Fibroblast of skin of left quadriceps (primary cell): ENCODE measurements at places on chromosomes 5 and 9.

DNA sequence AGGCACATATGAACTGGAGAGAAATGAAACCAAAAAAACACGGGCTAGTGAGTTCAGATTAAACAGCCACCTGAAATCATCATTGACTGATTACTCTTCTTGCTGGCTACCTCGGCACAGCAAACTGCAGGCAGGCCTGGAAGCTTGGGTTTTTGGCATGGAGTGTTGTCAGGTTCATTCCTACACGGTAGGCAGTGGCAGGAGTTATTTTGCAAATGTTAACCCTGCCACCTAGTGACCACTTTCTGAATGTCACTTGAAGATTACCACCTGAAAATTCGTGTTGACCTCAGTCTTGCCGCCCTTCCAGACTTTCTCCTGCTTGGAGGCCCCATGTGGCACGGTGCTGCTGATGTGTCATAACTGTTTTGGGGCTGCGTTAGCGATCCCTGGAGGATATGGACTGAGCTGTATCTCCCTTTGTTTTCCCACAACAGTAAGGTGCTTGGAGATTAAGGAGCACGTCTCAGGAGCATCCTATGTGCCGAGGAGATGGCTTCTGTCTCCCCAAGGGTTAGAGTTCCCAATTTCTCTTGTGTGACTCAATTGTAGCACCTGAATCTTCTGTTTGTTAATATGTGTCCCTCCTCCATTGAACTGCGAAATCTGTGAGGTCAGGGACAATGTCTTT lies 12.7 kb upstream of the CD180 start:
- DNase-seq: peak; percentile 39

GRCh38 chr5:103473725-103474124 lies 88.9 kb downstream of the NUDT12 start:
- DNase-seq: no peak

- DNase-seq: no peak
These were observed 128.1 kb downstream of the DAB2IP start for GRCh38 chr9:121779381-121780117.

- no peak for DNase-seq
These were observed 51.0 kb upstream of the MPDZ start for GRCh38 chr9:13330396-13331004.

DNA sequence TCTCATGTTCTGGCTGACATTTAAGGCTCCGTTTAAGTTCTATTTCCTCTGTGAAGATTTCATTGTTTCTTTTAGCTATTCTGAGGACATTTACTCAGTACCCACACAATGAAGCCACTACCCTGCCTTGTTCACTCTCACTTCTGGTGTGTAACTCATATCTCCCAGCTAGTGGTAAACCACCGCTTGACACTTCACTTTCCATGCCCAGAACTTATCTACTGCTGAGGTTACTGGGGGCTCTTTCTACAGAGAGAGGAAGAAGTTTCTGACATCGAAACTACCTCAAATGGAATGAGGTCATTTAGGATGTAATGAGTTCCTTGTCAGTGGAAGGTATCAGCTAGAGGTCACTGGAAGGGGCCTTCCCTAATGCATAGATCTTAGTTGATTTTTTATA lies 501.5 kb downstream of the DMAC1 start:
- no peak for DNase-seq

DNA sequence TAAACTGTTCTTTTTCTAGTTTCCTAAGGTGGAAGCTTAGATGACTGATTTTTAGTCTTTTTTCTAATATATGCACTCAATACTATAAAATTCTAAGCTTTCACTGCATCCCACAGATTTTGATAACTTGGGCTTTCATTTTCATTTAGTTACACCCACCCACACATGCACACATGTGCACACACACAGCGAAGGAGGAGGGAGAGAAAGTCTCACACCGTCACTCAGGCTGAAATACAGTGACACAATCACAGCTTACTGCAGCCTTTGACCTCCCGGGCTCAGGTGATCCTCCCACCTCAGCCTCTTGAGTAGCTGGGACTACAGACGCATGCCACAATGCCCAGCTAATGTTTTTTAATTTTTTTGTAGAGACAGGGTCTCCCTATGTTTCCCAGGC lies 96.5 kb downstream of the SMIM23 start:
- DNase-seq: no peak

DNA sequence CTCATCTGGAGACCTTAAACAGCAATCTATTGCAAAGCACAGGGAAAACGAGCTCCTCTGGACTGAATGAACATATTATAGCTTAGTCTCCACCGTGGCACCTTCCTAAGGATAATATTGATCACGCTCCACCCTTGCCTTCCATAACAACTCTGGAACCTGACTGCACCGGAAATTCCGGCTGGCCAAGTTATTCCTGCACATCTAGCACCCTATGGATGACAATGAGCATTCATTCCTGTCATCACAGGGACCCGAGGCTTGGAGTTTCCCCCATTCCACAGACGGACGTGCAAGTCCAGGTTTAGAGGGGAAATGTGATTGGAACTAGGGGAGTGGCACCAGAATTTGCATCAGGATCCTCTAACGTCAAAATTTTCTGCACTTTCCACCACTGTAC lies 27.5 kb downstream of the STK10 start:
- no peak for DNase-seq

DNA sequence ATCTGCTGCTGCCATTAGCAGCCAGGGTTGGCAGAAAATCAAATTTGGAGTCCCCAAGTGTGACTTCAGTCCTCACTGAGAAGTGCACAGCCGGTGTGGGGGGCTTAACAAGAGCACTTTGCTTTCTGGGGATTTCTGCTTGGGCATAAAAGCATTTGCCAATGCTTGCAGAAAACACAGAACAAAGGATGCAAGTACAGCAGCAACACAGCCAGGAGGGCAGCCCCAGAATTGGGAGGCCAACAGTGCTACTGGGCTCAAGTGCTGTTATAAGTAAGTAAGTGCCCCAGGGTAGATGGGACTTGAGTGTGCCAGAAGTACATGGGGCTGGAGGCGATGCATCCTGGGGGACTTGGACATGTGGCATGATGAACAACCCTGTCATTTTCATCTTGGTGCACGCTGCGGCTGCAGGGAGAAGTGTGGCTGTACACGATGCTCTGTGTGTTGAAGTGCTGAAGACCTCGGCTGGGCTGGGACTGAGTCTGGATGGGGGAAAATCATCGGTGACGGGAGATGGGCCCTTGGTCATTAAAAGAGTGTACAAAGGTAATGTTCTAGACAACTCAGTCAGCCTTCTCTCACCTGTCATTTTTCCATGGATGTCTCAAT lies 73.3 kb downstream of the GOLPH3 start:
- no peak for DNase-seq

- DNase-seq: no peak
These were observed 622.6 kb downstream of the CCDC171 start for GRCh38 chr9:16175461-16175860.

DNA sequence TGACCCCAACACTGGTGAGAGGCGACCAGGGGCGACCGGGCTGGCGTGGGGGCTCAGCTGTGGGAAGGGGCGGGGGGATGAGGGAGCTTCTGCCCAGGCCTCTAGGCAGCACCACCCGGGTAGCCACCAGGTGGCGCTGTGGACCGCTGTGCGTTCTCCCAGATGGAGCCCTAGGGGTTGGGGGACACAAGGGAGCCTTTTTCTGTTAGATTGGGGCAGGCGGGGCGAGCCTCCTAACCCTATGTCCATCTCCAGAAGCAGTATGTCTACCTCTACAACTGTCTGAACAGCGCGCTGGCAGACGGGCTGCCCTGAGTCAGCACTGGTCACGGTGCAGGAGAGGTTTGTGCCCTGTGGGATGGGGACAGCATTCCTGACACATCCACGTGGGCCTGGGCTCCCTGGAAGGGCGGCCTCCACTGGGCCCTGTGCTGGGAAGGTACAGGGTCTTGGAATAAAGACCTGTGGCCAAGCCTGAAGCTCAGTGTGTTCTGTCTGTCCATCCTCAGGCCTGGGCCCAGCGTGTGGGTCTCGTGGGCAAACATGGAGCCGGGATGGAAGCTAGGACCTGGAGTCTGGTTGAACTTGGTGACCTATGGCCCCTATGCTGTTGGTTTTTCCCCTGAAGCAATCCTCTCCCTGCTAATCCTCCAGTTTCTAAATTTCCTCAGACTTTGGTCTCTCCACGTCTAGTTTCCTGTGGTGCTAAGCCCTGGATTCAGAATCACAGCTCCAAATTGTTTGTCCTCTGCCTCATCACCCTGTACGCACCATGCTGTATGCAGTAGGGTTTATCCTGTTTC lies 23.1 kb upstream of the SPTLC1 start:
- DNase-seq: no peak

GRCh38 chr9:129884220-129885017 lies 49.2 kb downstream of the USP20 start:
- DNase-seq: peak; percentile 70

GRCh38 chr5:36696059-36696673 lies 89.8 kb downstream of the SLC1A3 start:
- DNase-seq: no peak

DNA sequence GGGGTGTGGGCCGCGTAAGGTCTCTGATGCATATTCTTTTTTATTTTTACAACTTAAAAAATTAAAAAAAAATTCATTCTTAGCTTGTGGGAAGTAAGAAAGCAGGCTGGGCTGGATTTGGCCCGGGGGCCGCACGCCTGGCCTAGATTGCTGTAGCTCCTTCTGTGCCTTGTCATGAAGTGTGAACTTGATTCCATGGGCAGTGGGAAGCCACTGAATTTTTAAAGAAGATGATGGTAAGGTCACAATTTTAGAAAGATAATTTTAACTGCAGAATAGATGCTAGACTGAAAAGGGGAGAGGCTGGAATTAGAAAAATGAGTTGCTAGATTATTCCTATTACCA lies 56.1 kb downstream of the EHMT1 start:
- DNase-seq: no peak

DNA sequence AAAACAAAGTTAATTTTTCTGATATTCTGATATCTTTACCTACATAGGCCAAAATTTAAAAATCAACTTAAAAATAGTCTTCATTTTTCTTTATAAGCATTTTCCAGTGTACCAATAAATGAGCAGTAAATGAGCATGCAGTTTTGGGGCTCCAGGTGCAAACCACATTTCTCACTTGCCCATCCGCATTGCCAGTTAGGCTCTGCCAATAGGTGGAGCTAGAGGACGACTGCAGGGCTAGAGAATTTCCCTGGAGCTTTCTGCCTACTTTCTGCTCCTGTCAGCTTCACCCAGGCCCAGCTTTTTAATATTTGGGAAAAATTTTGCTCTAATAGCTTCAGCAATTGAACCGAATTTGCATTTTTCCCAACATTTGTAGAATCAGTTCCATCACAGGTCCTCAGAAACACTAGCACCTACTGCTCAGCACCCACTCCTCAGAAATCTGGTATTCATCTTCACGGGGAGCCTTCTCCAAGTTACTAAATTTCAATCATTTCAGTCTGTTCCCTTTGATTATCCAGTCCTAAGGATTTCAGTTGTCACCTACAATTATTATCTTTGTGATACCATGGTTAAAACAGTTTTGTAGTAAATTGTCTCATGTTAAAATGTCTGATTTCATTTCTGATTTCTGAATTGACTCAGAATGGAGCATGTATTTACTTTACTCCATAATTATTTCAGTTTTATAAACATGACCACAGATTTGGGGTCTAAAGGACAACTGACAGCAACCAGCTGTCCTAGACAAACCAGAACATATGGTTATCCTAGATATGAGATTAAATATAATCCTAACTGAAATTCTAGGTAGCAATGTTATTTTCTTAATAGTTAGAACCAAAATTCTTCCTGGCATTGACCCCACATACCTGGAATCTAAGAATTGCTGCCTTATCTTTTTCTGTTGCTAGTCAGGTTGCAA lies 104.6 kb upstream of the FAM174A start:
- peak; percentile 8 for DNase-seq

DNA sequence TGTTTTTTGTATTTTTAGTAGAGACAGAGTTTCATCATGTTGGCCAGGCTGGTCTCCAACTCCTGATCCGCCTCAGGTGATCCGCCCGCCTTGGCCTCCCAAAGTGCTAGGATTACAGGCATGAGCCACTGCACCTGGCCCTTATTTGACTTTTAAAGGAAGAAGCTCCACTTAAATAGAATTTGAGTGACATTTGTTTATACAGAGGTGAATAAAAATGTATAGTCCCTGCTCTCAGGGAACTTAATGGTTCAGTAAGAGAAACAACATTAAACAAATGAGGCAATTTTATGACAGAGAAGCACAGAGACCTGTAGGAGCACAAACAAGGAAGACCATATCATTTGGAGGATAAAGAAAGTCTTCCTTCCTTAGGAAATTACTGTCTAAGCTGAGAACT lies 65.7 kb downstream of the C9orf152 start:
- DNase-seq: no peak

GRCh38 chr5:111227801-111228200 lies 3.6 kb downstream of the CAMK4 start:
- peak; percentile 7 for DNase-seq

- no peak for DNase-seq
These were observed 12.3 kb downstream of the ZCCHC9 start for GRCh38 chr5:81313686-81314085.

DNA sequence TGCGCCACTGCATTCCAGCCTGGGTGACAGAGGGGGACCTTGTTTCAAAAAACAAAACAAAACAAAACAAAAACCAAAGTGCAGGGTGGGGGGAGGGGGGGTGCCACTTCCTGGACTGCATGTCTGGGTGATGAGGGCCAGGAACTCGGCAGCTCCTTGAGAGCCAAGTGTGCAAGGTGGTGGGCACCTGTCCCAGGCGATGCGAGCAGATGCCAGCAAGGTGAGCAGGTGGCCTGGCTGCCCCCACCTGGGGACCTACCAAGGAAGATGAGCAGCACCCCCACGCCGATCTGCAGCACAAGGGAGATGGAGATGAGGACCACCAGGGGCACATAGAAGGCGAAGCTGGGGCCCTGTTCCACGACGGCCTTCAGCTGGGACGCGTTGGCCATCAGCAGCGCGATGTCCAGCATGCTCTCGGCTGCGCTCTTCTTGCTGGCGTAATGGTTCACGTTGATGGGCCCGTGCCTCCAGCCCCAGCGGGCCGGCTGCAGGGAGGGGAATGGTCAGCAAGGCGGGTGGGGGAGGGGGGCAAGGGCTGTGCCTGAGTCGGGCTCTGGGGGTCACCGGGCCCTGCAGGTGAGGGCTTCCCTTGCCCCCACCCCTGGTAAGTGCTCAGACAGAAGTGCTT lies 7.8 kb downstream of the NINJ1 start:
- DNase-seq: no peak

DNA sequence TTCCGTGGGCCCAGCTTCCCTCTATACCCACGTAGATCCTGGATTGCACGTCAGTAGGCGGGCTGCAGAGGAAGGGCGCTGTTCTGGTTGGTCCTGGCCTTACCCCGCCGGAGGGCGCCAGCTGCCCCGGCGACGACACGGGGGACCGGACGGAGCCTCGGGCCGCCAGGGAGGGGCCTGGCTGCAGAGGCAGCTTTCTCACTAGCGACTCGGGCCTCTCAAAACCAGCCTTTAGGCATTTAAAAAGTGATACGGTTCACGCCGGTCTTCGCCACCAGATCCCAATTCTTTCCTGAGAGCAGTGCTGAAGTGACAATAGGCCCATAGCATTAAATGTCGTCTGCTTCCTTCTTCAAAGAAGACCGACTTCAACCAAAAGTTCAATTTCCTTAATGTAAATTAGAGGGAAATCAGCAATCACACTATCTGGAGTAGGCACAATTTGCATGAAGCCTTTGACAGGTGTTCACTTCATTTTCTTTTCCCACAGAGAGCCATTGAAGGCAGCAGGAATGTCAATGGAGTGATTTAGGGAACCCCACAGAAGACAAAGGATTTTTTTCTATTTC lies 17.6 kb upstream of the UBE2D2 start:
- no peak for DNase-seq
